Gastrocnemius medialis (tissue), 4 donors: ENCODE measurements at places on chromosomes 1 and 21. TPM values are rescaled to one million over a fixed set of nuclear protein-coding genes. Genes with fewer than 3 reads are reported as not detected.

KRTAP20-3 gene
- total RNA-seq: not detected

REG4 gene
- not detected for total RNA-seq

TMPRSS15 gene
- total RNA-seq: not detected

LCE3E gene
- total RNA-seq: not detected
